Activated naive CD4-positive, alpha-beta T cell treated with anti-CD3 and anti-CD28 coated beads, Interleukin-2, amount 10 ng/mL, durations not matched to agents 7 days and 5 days (primary cell): ENCODE measurements at places on chromosomes 3 and 15.
A peak's percentile ranks its signal among the peaks of the same experiment; 100 is the strongest.

GRCh38 chr15:39130556-39131379 lies 450.1 kb upstream of the THBS1 start:
- no peak for DNase-seq

GRCh38 chr3:57777774-57778173 lies 21.7 kb downstream of the SLMAP start:
- no peak for DNase-seq

DNA sequence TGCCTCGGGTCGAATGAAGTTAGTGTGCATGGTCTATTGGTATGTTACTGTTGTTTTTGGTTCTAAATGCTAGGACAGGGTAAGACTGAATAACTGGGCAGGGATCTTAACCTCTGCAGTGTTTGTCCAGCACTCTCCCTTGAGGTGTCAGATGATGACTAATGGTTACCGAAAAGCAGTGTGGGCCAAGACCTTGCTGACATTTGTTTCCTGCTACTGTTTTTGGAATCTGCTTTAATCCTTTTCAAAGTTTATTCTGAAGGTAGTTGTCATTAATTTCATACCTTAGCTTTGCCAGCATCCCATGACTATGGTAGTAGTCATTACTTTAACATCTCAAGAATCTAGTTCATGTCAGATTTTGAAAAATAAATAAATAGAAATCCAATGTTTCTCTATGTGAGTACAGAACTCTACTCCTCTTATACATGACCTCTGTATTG lies 117.0 kb downstream of the P3H2 start:
- no peak for DNase-seq

GRCh38 chr15:65309882-65310418 lies 5.5 kb downstream of the RNU5B-1 start:
- no peak for DNase-seq

DNA sequence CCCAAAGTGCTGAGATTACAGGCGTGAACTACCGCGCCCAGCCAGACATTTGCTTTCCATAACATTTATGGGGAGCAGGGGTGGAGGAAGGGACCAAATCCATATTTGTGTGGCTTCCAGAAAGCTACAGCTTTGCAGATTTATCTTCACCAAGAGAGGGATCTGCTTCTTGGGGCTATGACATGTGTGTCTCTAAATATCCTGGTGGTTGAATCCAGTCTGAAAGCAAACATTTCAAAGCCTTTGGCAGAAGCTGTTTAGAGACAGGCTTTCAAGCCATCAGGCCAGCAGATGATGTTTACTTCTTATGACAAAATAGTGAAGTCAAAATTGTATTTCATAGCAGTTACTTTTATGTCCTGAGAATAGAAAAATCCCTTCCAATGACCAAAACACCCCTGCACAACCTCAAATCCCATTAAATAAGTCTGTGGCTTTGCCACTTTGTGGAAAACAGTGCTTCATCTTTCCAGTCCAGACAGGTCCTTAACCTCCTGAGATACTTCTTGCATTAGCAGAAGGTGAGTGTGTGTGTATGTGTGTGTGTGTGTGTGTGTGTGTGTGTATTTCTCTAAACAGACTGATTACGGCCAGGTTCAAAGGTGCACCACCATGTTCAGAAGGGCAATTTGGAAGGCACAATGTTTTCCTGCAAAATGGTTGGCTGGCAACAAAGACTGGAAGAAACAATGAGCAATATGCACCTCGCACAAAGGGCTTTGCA lies 191.4 kb upstream of the LRIG1 start:
- DNase-seq = no peak

DNA sequence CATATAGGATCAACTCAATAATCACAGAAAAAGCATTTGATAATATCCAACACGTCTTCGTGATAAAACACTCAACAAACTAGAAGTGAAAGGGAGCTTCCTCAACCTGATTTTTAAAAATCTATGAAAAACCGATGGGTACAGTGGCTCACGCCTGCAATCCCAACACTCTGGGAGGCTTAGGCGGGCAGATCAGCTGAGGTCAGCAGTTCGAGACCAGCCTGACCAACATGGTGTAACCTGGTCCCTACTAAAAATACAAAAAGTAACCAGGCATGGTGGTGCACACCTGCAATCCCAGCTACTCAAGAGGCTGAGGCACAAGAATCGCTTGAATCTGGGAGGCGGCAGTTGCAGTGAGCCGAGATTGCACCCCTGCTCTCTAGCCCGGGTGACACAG lies 2.2 kb upstream of the MFGE8 start:
- no peak for DNase-seq

DNA sequence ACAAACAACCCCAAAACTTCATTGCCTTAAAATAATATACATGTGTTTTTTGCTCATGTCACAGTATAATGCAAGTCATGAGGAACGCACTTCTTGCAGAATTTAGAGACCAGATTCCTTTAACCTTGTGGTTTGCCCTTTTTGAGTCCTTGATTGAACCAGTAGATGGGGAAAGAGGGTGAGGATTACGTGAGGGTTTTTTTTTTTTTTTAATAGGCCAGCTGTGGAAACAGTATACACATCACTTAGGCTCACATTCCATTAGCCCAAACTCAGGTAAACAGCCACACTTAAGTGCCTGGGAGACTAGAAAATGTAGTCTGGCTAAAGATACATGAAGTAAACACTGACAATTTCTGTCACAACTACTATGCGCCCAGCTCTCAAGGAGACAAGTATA lies 114.9 kb upstream of the MLF1 start:
- no peak for DNase-seq

DNA sequence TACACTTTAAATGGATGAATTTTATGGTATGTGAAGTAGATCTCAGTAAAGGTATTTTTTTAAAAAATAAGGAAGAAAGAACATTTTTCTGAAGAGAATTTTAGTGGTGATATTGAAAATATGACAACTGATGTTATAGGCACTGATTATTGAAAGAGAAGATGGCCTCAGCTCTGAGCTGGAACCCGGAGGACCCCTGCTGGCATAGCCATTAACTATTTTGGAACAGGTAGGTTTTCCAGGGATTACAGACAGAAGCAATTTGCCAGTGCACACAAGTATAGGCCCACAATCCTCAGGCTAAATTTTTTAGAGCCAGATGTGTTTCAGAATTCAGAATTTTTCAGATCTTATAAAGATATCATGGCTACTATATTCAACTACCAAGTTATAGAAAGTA lies 315.9 kb upstream of the GPR149 start:
- no peak for DNase-seq

- no peak for DNase-seq
Measured at GRCh38 chr3:4065085-4065484, 238.1 kb upstream of the SETMAR start.

DNA sequence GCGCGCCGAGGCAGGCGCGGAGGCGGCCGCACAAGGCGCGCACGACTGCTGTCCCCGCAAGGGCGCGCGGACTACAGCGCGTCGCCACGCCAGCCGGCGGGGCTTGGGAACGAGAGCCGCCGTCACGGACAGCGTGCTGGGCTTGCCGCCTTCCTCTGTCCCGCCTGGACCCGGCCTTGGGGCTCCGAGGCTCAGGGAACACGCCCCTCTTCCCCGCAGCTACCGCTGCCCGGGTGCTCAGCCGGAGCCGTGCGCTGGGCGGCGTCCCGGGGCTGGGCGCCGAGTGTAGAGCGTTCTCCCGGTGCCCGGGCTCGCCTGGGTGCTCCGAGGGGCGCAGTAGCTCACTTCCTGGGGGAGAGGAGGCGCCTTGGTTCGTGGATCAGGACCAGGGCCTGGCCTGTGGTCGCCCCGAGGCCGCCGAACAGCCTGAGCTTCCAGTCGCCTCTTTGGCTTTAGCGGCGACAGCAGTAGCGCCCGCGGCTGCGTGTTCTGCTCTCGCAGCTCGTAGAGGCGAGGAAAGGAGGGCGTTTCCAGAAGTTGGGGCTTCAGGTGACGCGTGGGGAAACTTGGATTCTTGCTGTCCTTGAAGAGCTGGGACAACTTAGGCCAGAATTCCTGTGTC lies 226.7 kb upstream of the C2CD4B start:
- DNase-seq = peak; percentile 44

DNA sequence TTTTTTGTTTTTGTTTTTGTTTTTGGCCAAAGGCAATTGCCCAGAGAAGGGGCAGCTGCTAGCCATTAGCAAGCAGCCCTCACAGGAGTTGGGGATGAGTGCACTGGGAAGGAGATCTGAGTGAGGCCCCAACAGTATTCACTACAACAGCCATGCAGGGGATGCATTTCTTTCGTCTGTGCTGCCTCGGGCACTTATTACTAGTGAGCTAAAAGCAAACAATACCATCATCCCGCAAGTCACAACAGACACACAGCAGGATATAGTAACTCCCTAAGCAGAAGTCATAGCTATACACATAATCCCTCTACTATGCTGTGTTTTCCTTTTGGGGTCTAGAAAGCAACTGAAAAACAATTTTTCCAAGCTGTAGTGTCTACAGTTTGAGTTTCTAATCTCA lies 27.2 kb downstream of the CRTAP start:
- DNase-seq = no peak

- peak; percentile 56 for DNase-seq
Measured at GRCh38 chr3:31462050-31462569, 70.6 kb upstream of the STT3B start.

DNA sequence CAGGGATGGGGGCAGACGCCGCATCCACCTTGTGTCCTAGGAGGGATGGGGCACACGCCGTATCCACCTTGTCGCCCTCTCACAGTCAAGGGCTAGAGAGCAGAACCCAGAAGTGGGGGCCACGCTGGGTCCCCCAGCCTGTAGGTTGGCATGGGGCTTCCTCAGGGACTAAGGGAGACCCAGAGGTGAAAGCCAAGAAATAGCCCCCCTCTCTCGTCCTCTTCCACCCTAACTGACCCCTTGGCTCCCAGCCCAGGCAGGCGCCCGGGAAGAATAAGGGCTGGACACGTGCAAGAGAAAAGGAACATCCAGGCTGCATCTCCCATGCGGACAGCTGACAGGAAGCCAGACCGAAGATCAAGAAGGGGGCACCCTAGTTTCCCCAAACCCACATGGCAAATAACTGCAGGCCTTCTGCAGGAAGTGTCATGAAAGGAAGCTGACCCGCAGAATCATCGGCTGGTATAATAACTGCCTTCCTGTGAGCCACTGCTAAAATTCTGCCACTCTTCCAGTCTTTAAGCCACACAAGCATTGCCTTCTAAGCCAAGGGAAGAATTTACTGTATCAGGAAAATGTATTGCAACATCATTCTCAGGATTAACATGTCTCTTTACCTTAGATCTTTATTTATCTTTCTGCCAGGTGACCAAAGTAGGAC lies 38.5 kb upstream of the TFRC start:
- peak; percentile 32 for DNase-seq

DNA sequence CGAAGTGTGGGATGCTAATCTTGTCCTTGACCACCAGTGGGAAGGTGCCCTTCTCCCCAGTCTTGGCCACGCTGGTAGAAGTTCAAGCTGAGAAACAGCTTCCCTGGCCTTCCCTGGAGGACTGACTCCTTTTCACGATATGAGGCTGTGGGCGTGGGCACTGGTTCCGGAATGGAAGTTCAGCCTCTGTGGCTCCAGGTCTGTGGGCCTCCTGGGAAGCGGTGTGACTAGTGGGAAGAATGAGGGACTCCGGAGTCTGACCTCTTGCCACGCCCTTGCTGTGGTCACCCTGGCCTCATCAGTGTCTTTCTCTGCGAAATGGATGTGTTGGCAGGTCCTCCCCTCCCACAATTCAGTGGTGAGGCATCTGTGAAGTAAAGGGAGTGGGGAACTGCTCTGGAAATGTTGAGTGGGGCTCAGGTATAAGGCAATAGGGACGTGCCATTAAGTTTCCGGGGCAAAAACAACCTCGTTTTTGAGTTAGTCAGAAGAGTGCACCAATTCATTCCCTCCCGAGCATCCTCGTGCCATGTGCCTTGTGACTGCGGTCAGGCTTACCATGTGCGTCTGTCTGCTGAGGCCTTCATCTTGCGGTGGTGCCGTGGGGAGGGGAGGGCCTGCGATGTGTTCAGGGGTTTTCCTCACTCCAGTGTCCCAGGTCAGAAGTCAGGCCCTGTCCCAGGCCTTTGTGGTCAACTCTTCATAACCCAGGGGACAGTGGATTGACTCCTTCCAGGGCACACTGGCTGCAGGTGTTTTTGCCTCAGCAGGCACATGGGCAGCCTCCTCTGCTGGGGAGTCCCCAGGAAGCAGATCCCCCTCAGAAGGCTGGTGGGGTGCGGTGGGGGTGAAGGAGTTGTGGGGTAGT lies 11.8 kb upstream of the SEC13 start:
- no peak for DNase-seq

DNA sequence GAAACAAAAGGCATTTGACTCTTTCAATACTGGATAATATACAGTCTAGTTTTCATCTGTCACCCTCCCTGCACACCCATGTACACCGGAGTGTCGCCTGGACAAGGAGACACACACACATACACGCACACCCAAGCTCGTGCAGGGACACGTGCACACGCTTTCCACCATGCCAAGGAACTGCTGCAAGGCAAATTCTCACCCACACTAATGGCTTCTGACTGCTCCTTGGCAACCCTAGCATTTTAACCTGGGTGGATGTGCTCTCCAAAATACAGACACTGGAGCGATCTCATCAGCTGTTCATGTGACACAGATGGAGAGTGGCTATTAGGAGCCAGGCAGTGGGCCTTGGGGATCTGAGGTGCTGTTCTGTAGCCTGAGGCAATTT lies 61.6 kb downstream of the MEIS2 start:
- DNase-seq = no peak

DNA sequence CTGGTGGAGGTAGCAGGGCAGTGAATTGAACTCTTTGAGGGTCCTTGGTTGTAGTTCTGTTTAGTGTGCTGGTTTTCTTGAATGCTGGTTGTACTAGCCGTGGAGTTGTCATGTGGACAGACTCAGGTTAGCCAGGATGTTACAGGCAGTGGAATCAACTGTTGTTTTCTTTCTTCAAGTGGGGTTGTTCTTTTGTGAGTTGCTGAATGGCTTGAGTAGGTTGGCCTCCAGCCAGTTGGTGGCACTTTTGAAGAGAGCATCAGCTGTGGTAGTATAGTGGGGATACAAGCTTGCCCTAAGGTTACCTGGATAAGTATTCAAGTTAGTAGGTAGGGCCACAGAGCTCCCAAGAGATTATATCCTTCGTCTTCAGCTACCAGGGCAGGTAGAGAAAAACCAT lies 31.8 kb upstream of the RARB start:
- no peak for DNase-seq

DNA sequence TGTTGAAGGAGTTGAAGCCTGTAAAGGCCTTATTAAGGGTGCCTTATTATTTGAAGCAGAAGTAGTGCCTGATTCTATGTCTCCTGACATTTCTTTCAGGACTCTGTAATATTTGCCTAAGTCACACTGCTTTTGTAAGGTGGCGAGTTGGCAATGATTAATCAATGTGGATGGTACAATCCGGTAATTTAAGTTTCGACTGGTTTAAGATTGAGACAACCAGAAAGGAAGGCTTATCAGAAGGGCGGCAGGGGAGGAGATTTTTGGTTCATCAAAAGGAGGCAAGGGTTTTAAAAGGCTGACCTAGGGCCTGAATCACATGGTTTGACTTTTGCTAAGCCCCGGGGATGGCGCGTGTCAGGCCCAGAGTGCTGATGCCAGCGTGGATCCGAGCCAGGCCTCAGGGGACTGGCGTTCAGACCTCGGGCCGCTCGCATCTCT lies 830 bp upstream of the RNF13 start:
- DNase-seq = no peak

GRCh38 chr3:115683773-115684172 lies 60.5 kb downstream of the GAP43 start:
- DNase-seq = no peak
